NK-92 treated with Interleukin-12 subunit alpha and Interleukin-12 subunit beta, amount 100 ng/mL, for 24 hours (cell line): ENCODE measurements at places on chromosomes 16 and 17.

DNA sequence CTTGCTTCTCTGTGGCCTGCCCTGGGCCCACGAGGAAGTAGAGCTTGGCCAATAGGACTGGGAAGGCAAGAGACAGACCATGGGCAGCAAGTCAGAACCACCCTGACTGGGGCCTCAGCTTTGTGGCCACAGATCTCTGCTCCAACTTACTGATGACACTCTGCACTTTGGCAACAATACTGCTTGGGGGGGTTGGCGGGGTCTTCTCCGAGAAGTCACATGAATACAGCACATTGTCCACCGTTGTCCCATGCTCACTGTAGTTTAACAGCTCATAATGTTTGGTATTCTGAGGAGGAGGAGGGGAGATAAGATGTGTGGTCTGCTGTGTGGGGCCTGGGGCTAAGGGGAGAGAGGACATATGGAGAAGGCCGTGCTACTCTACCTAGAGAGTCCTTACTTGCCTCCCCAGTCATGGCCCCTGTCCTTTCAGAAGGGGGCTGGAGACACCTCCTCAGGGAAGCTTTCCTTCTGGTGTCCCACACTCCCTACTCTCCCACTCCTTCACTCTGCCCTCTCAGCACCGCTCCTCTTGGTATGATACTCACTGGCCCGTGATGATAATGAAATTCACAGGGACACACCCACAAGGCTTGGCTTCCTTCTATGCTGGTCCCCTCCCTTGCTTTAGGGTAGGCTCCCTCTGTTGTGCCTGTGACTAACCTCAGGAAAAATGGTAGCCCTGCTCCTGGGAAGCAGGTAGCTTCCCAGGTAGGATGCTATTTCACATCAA lies 4.0 kb upstream of the DHRS13 start:
- no peak for DNase-seq

DNA sequence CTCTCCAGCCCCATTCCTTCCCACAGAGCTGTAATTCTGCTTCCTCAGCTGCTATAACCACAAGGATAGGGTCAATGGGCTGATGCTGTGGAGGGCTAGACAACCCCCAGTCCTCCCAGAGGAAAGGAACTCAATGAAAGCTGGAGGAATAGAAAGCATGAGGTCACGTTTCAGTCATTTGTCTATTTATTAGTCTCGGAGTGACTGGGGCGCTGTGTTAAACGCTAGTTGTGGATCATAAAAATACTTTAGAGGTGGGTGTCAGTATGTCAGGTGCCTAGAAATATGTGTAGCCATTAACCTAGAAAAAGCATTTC lies 787 bp upstream of the CCL3L1 start:
- DNase-seq = no peak

DNA sequence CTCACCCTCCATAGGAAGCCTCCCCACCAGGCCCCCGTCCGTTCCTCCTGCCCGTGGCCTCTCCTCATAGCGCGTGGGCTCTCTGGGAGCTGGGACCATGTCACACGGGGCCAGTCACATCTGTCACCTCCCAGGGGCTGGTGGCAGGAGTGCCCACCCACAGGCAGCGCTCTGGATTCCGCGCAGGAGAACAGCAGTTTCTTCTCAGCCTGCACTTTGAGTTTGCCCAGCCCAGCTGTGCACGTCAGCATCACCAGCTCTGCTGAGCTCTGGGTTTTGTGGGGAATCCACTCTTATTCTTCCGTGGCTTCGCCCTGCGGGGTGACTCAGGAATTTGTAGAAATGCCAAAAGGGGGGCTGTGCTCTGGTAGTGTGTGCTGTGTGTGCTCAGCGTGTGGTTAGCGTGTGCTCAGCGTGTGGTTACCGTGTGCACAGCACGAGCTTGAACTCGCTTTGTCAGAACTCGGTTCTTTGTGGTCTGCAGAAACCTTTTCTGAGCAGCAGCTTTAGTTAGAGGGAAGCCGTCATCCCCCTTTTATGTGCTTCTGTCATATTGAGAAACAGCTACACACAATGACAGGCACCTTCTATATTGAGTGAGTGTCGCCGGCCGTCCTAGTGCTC lies 3.2 kb downstream of the ACSF3 start:
- no peak for DNase-seq

DNA sequence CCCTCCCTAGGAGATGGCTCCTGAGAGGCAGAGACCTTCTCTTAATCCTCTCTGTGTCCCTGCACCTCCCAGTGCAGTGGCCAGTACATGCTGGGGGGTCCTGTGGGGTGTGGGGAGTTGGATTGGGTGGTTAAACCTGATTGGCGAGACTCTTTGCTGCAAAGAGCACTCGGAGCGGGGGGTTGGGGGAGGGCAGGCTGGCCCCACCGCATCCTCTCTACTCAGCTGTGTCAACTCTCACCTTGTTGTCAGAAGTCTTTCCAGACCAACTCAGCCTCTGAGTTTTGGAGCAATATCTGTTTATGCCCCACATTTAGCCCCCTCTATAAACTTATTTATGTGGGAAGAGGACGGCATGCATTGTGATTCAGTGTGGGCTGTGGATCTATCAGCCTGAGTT lies 40.0 kb downstream of the SMARCE1 start:
- no peak for DNase-seq

DNA sequence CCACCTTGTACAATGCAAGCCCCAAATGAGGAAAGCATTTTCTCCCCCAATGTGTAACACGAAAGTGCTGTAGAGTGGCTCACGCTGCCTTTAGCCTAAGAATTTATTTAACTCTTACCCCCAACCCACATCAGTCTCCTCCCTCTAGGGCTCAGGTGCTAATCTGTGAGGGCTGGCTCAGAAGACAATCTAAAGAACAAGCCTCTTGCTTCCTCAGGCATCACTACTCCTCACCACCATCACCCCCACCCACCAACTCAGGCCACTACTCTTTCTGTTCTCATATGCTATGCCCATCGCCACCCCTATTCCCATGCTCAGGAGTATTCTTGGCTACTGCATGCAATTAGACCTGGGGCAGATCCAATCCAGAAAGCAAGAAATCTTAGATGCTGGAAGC lies 3.9 kb upstream of the CCL2 start:
- no peak for DNase-seq

- no peak for DNase-seq
These were observed 92.8 kb downstream of the GAS7 start for GRCh38 chr17:10105513-10106001.

GRCh38 chr17:42413464-42414040 lies 9.5 kb downstream of the CAVIN1 start:
- DNase-seq = no peak

- DNase-seq = no peak
These were observed 12.8 kb upstream of the PCTP start for GRCh38 chr17:55737976-55738501.

- DNase-seq = no peak
These were observed 201.3 kb downstream of the ZFHX3 start for GRCh38 chr16:72846594-72846993.
